ENCODE measurements at places on chromosomes 16 and 17.

- no peak for DNase-seq
These were observed 16.8 kb upstream of the AKAP1 start for GRCh38 chr17:57068222-57068658.

DNA sequence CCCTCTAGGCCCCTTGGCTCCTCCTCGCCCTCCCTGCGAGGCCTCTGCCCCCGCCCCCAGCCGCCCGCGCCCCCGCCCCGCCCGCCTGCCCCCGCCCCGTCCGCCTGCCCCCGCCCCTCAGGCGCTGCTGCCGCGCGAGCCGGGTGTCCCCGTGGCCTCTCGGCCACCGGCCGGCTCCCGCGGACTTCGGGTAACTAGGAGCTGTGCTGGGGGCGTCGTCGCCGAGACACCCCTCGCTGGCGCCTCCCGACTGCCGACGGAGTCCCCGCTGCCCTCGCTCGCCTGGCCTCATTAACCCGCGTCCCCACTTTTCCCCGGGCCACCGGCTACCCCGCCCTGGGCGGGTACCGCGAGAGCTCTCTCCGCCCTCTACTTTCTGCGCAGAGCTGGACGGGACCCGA is at the start of gene TLCD1:
Gene TLCD1 (minus strand): TSS at position 8 of the 401 bp plus-strand sequence. CDS start 136 bp downstream, outside the sequence.
- DNase-seq, result peak; percentile 35

DNA sequence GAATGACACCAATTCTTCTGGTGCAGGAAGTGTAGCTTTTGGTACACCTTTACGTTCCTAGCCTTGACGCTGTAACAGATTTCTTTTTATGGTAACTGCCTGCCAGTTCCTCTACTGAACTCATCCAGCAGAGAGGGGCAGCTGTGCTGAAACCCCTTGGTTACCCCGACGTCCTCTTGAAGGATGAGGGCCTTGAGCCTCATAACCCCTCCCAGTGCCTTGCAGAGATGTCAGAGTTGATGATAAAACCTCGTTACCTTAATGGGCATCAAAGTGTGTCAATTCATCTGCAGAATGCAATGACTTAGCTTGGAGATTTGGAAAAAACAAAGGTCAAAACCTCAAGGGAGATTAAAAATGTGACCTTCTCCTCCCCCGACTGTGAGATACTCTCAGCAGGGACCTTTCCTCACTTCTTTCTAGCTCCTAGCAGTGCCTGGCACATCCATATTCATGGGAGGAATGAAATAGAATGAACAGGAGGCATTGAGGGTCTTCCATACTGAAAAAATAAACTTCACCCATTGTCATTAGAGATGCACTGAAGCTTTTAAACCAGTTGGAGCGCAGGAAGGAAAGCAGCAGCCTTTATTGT is 69.2 kb downstream of the SDR42E1 start:
- no peak for DNase-seq

DNA sequence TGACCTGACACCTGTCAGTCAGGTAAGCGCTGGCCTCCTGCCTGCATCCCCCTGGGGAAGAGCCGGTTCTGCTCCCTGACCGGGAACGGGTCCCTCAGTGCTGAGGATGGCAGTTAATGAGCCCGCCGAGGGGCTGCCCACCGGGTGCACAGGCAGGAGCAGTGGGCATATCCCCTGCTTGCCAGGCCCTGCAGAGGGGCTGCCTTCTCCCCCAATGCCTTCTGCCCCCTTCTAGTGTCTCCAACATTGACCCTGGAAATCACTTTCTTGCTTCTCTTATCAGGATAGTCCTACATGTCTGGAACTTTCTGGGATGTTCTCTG is 388.5 kb downstream of the SEC14L1 start:
- no peak for DNase-seq

GRCh38 chr17:39922006-39922405 is 3.6 kb upstream of the GSDMB start:
- no peak for DNase-seq

DNA sequence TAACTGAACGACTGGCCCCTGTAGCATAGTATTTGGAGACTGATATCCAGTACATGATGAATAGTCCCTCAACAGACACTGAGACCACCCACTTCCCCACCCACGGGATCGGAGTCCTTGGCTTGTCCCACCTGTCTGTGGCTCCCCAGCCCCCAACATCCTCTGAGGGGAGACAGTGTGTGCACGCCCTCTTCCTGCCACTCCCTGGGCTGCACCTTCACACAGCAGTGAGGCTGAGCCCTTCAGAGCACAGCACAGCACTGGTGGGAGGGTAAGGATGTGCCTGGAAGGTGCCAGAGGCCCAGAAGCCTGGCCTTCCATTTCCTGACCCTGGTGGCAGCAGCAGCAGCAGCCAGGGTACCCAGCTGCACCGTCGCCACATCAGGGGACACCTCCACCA is 11.0 kb downstream of the DNASE1 start:
- DNase-seq, result no peak

GRCh38 chr16:5944971-5945370 is 847.4 kb upstream of the EEF2KMT start:
- DNase-seq, result no peak

- DNase-seq, result no peak
These were observed 6.0 kb downstream of the CPSF4L start for GRCh38 chr17:73255671-73256181.

GRCh38 chr16:83409347-83409746 is 398.4 kb upstream of the HSBP1 start:
- DNase-seq, result no peak

GRCh38 chr16:67965668-67966548 is 2.5 kb downstream of the SLC12A4 start:
- DNase-seq, result no peak

DNA sequence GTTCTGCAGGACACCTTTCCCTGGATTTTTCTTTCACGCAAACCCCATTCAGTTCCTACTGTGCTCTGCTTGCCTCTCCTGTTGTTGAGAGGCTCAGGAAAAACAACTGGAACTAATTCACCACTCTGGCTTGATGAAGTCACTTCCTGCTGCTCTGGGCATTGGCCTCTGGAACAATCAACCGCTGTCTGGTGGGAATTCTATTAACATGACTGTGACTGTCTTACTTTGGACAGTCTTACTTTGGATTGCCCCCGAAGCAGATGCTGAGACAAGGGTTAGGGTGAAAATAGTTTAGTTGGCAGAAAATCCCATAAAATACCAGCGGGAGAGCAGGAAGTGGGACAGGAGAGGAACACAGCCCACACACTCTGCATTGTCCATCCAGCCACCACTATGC is 90.0 kb upstream of the HSBP1 start:
- no peak for DNase-seq

DNA sequence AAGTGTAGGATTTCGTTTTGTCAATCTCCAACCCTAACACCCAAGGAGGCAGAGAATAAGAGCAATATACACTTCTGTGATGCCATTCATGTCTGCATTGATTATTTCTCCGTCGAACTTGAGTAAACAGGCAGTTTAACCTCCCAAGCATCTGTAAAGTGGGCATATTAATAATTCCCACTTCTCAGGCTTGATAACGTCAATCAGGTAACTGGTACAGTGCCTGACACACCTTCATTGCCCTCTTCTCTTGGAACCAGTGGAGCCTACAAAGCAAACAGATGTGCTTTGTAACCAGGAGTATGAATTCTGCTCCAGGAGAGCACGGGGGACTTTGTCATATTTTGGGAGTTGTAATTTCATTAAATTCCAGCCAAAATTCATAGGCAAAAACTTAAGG is 32.5 kb upstream of the PLCG2 start:
- DNase-seq, result no peak

- no peak for DNase-seq
These were observed 104.4 kb downstream of the CMIP start for GRCh38 chr16:81548876-81549546.

GRCh38 chr16:1532081-1532760 is 1.2 kb upstream of the TMEM204 start:
- DNase-seq, result no peak

DNA sequence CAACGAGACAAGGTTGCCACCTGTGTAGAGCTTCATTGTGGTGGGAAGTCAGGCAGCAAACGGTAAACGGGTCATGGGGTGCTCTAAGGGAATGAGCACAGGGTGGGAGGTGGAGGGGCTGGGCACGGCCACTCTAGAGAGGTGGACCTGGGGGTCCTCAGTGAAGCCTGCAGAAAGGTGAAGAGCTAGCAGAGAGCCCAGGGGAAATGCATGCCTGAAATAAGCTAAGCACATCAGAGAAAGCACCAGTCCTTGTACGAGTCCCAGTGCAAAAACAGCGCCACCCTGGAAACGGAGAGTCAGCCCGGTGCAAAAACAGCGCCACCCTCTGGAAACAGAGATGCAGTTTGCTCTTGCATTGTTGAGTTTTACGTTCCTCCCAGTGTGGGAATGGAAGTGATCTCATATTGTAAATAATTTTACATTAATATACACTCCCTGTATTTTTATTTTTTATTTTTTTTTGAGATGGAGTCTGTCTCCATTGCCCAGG is 65.0 kb downstream of the TBC1D16 start:
- DNase-seq, result no peak

- no peak for DNase-seq
These were observed 268.5 kb downstream of the RBFOX1 start for GRCh38 chr16:7601100-7601499.

DNA sequence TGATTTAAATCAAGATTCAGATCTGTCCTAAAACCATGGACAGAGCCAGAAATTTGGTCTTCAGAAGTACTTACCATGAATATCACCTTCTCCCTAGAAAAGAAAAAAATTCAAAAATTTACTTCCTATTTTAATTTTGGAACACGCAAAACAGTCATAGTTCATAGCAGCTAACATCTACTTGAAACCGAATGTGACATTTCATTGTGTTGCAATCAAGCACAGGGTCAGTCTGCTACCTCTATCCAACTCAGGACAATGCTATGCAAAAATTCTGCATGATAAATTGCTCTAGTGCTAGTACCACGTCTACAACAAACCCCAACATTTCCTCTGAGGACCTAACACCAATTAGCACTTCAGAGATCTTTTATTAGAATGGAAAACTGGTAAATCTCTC is 7.7 kb downstream of the JPT1 start:
- DNase-seq, result no peak

GRCh38 chr17:48356866-48357265 is 73.1 kb downstream of the SKAP1 start:
- no peak for DNase-seq

- DNase-seq, result peak; percentile 57
These were observed 366.9 kb downstream of the SLC39A11 start for GRCh38 chr17:72725433-72726068.

GRCh38 chr16:84931107-84931494 is 80.2 kb downstream of the ZDHHC7 start:
- DNase-seq, result no peak

GRCh38 chr16:74521691-74522090 is 85.2 kb downstream of the GLG1 start:
- no peak for DNase-seq

DNA sequence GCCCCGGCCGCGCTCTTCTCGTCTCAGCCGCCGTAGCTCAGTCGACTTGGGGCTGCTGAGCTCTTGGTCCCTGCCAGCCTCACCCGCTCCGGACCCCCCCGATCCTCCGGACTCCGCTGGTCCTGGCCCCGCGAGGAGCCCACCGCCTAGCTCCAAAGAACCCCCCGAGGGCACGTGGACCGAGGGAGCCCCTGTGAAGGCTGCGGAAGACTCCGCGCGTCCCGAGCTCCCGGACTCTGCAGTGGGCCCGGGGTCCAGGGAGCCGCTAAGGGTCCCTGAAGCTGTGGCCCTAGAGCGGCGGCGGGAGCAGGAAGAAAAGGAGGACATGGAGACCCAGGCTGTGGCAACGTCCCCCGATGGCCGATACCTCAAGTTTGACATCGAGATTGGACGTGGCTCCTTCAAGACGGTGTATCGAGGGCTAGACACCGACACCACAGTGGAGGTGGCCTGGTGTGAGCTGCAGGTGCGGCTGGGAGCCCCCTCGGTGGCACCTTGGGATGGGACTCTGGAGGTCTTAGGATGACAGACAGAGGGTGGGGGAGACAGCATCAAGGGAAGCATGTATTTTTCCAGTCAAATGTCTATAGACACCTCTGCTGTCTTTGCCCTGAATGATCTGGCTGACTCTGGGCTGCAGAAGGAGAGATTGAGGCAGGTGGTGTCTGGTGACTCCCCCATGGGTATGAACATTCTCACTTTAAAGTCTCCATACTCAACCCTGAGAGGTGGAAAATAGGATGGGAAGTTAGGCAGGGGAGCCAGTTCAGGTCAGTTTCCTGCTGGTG is 635 bp downstream of the WNK4 start:
- DNase-seq, result no peak

DNA sequence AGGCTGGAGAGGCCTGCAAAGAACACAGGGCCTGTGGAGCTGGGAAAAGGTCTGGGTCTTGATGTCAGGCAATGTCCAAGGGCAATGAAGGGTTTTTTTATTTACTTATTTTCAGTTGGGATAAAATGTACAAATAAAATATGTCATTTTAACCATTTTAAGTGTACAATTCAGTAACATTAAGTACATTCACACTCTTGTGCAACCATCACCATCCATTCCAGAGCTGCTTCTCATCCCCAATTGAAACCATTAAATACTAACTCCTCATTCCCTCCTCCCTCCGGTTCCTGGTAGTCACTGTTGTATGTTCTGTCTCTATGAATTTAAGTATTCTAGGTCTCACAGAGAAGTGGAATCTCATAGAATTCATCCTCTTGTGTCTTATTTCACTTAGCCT is 444.7 kb downstream of the HS3ST3B1 start:
- DNase-seq, result no peak

GRCh38 chr17:75077072-75077495 is 10.7 kb upstream of the SLC16A5 start:
- DNase-seq, result no peak

DNA sequence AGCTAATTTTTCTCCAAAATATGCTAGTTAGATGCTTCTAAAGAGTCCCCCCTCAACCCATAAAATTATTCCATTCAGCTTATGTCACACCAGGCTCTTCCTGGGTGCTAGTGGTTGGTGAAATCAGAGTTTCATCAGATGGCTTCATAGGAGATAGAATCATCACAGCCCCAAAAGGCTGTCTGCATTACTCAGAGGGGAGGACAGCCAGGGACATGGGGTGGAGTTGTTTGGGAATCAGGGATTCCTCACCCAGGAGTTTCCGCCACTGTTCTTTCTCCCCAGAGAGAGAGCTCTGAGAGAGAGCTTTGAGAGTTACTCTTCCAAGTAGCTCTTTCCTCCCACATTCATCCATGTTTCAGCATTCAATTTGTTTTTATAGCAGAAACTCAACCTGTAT is 288 bp upstream of the KRT34 start:
- DNase-seq, result no peak

GRCh38 chr17:47820033-47820789 is 1.4 kb downstream of the OSBPL7 start:
- DNase-seq, result no peak
